Activated T-cell treated with anti-CD3 and anti-CD28 coated beads for 24 hours (primary cell): ENCODE measurements at places on chromosomes 6 and 20.

- DNase-seq: no peak
These were observed 363.0 kb downstream of the UTRN start for GRCh38 chr6:144647971-144648651.

DNA sequence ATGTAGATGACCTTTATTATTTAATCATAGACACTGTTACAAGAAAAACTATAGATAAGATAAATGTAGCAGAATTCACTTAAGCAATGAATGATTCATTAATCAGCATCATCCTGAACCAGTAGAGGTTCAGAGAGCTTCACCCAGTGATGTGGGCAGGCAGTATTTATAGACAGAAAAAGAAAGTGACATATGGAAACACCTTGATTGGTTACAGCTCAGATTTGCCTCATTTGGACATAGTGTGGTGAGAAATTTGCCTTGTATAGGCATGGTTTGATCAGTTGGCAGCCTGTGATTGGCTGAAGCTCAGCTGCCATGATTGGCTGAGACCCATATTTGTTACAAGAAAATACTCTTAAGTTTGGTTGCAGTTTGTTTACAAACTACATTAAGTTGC lies 4.6 kb downstream of the C6orf58 start:
- no peak for DNase-seq

DNA sequence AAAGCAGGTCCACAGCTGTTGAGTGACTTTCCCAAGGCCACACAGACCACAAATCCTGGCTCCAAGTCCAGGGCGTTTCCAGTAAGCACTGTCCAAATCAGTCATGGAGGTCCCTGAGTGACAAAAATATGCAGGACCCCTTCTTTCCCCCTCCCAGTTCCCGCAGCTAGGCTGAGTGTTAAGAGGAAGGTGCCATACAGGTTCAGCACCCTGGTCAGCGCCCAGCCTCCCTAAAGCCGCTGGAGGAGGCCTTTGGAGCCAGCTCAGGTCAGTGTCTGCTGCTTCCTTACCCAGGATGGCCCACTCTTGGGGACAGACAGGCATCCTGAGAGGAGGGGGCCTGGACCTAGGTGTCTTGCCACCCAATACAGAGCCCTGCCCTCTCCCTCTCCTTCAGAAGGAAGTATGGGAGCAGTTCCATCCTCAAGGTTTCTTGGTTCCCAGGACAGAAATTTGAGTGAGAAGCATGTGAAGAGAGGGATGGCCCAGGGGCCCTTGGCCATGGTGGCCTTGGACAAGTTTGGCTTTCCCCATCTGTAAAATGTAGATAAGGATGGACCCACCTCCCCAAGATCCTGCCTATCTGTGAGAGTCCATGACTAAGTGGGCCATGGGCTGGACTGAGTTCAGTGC lies 13.2 kb downstream of the TMEM74B start:
- no peak for DNase-seq

DNA sequence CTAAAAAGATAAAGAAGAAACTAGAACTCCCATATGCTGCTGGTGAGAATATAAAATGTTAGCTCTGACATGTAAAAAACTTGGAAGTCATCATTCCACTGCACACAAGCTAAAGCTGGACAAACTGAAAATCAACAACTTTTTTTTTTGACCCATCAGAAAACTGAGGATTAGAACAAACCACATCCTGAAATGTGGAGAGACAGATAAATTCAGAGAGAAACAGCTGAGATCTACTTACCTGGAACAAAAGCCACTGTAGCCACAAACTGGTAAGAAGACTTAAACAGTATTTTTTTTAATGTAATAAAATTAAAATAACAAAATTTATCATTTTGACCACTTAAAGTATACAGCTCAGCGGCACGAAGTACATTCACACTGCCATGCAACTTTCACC lies 408.5 kb upstream of the RGS17 start:
- no peak for DNase-seq

GRCh38 chr6:37585523-37585905 lies 85.8 kb upstream of the CCDC167 start:
- DNase-seq: no peak

DNA sequence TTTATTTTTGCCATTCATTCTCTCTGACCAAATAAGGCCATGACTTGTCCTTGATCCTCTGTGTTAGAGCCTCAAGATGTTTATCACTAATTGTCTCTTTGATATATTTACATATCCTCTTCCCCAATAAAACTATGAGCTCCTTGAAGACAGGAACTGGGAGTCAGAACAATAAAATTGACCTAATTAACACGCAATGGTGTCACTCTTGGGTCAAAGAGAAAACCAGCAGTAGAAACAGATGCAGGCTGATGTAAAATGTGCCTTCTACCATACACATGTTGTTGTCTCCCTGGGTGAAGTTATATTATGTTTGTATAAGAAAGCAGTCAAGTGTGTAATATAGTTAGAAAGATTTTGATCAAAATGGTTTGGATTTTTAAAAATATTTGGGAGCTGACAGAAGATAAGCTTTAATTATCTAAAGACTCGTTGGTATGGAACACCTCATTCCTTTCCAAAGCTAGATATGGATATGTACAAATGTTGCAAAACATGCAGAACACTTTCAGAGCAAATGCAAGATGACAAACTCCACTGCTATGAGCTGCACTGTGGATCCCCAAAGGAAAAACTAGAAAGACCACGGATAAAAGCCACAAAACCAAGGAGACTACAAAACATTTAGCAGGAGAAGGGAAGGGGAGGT lies 109.7 kb upstream of the STMND1 start:
- no peak for DNase-seq

GRCh38 chr20:6515261-6515660 lies 252.2 kb upstream of the BMP2 start:
- no peak for DNase-seq

DNA sequence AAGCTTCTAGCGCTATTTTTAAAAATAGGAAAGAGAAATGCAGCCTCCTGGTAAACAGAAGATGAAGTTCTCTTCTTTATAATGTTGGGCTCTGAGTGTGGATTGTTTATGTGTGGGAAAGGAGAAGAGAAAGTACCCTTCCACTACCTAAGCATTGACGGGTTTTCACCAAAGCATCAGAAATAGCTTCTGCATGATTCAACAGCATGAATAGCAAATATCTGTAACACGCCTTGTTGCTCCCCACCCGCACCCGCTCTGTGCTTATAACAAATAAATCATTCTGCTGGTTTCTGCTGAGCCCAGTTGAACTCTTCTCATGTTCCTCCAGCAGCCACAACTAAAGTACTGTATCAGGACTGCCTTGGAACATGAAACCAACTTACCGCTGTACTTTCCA lies 20.7 kb downstream of the TXLNB start:
- DNase-seq: no peak

DNA sequence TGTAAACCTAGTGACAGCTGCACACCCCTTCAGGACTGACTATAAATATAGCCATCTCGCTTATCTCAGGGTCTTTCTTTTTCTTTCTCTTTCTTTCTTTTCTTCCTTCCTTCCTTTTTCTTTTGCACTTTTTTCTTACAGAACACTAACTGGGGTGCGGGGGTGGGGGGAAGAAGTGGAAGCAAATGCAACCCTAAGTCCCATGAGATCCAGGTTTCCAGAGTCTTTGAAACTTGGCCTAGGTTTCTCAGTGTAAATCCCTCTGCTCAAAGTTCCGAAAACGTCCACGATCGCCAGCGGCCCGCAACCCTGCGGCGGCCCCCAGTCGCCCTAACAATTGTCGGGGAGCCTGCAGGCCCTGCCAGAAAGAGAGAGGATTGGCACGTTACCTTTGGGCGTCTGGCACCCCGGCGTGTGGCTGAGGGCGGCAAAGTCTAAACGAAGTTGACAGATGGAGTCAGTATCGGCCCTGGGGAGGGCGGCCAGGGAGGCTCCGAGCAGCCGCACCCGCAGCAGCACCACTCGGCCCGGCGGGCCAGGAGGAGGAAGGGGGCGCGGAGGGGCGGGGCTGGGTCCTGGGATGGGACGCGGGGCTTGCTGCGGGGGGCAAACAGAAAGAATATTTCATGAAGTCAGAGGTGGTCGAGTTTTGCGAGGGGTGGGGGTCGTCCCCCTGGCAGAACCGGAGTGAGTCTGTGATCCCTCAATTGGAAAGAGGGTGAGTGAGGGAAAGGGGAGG lies 577 bp upstream of the FOXF2 start:
- DNase-seq: no peak

DNA sequence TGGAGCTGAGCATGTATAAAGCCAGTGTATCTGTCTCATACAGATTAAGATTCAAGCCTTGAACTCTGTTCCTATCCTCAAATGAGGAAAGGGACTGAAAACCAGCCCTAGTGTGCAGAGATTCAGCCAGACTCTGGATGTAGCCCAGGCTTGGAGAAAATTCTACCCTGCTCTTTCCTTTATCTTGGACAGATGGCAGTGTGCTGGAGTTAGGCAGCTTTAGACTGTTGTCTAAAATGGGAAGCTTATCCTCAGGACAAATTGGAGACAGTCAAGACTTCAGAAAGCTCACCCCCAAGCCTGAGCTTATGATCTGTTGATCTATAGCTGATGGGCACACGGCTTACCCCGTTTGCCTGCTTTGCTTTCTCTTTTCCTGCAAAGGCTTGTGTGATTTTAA lies 1057.6 kb downstream of the KIF16B start:
- no peak for DNase-seq

GRCh38 chr20:4918473-4918872 lies 82.8 kb downstream of the SLC23A2 start:
- DNase-seq: no peak

DNA sequence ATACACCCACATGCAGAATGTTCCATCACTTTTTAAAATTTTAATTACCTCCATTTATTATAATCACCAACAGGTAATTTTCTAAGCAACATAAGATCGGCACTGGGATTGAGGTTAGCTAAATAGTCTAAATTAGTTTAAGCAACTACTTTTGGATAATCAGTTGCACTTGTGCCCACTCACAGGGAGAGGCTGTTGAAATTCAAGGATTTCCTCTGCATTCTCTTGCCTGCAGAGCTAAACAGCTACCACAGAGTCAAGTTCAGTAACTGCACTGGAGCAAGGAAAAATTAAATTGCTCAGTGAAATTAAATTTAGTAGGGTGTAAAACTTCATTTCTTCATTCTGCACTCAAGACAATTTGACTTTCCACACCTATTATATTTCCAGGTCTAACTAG lies 120.7 kb upstream of the CCDC28A start:
- no peak for DNase-seq

DNA sequence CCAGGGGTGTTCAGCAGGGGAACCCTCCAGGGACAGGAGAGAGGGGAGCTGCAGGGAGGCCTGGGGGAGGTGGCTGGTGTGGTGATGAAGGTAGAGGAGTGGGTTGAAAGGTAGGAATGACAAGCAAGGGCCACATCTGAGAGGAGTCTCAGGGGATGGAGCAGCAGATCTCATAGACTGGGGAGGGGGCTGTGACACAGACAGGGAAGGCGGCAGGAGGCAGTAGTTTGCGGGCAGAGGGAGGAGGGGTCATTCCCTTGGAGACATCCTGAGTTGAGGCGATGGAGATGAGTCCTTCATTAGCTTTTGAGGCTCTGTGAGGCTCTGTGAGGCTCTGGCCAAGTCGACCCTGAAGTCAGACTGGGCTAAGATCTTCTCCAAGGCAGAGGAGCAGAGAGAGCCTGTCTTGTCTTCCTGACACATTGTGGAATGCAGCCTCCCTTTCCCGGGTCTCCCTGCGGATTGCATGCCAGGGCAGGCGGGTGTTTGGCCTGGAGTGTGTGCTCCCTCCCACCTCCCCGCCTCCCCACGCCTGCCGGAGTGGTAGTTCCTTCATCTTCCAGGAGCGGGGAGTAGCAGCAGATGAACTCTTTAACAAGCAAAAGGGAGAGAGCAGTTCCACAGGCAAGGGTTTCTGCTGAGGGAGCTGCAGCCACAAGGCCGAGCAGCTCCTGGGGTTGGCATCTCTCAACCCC lies 34.3 kb upstream of the MLN start:
- no peak for DNase-seq

- DNase-seq: no peak
These were observed 16.9 kb upstream of the IL17F start for GRCh38 chr6:52261229-52261628.

DNA sequence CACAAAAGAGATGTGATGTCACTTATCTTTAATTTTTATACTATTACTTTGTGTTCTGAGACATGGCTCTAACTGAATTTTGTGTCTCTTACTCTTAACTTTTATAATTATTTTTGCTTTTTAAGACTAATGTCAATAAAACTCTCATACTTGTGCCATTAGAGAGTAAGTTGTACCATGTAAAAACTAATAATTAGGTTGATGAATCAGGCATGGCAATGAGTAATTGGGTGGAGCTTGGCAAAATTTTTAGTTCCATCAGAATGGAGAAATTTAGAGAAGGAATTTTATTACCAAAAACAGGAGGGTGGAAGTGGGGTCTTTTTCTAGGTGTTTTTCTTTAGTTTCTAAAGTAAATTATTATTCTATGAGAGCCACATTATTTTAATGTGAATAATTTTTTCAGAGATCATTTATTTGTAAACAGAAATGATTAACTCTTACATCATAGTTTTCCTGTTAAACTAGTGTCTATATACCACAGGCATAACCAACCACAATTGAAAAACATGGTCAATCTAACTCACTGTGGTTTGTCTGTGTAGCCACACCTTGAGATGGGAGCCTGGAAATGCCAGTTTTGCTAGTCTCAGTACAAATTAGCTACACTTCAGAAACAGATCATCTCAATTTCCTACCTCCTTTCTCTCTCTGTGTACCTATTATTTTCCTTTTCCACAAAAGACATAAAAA lies 51.8 kb downstream of the ELOVL4 start:
- no peak for DNase-seq

GRCh38 chr20:44306927-44307326 lies 4.1 kb downstream of the FITM2 start:
- no peak for DNase-seq

DNA sequence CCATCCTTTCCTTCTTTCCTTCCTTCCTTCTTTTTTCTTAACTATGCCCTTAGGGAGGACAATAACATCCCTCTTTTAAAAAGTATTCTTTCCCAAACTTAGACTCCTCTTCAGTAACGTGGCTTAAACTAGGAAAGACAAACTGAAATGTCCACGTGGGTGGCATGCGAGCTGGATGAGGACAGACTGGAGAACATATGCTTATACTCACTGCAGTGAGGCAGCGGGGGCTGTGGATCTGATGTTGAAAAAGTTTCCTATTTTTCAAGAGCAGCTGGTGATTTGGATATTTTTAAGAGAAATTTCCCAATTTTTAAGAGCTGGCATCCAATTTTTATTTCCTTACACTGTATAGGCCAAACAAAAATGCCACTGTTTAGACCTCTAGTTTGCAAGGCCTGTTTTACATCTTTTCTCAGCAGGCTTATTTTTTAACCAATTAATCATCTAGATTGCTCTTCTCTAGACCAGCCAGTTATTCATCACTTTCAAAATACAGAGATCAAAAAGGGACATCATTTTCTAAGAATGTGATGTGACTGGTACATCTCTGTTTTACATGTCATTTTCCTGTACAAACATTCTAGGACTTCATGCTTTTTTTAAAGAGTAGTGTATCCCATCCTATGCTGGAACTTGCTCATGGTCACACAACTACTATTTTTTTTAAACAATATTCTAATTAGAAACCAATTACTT lies 226.5 kb downstream of the BTBD9 start:
- DNase-seq: no peak

GRCh38 chr6:159726255-159726917 lies 920 bp upstream of the WTAP start:
- DNase-seq: no peak

- DNase-seq: no peak
These were observed 74.3 kb downstream of the ADGRG6 start for GRCh38 chr6:142376115-142376514.

GRCh38 chr6:90401933-90402830 lies 105.5 kb upstream of the BACH2 start:
- DNase-seq: no peak
